ENCODE measurements at places on chromosomes 5 and 9.
A peak's percentile ranks its signal among the peaks of the same experiment; 100 is the strongest.

DNA sequence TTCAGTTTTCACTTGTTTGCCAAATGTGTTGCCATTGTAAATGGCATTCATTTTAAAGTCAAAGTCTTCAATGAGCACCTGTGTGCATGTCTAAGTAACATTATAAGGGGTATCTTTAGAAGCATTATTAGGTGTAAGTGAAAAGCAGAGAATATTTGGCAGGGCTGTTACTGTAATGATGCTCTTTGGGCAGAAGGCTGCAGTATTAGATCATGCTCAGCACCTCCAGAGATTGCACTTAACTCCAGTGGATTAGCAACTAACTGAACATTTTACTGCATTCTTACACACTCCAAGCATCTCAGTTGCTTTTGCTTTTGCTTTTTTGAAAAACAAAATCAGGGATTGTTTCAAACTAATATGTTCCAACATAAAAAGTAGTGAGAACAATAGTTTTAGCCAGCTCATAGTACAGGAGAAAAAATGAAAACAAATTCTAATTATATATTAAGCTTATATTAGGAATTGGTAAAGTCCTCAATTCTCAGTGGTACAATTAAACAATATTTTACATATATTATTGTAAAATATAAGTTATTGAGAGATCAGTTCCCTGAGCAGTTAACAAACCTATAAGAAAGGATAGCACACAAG is 1740.9 kb upstream of the CDH9 start:
- DNase-seq, result no peak

GRCh38 chr5:172848419-172848818 is 14.4 kb downstream of the ERGIC1 start:
- no peak for DNase-seq

DNA sequence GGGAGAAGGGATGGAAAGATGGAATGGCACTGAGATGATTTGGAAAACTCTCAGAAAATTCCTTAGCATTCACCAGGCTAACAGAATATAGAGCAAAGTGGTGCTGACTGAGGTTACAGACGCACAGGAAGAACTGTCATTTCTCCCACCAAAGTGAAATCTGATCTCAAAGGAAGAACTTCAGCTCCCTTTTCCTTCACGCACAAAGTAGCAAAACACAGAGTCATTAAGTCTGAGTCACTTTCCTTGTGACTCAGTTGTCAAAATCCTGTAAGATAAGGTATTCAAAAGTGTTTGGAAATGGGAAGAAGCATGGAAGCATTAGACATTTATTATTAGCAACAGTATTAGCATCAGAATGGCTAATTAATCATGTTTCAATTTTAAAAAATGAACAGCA is 11.7 kb downstream of the MPDZ start:
- no peak for DNase-seq

- no peak for DNase-seq
These were observed 424.0 kb upstream of the BRINP1 start for GRCh38 chr9:119793218-119793617.

GRCh38 chr5:32531885-32532520 is 53.4 kb upstream of the SUB1 start:
- peak; percentile 30 for DNase-seq

- DNase-seq, result no peak
These were observed 19.5 kb downstream of the CDHR2 start for GRCh38 chr5:176568657-176569056.

DNA sequence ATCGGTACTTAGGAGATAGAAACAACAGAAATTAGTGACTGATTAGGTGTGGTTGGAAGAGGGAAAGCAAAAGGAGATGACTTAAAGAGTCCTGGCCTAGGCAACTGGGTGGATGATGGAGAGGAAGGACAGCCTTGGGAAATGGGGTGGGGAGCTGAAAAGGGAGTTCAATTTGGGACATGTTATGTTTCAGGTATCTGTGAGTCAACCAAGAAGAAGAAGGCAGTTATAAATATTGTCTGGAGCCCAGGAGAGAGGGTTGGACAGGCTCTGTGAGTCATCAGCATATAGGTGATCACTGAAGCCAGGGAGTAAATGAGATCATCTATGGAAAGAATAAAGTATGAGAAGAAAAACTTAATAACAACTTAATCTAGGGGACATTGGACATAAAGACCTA is 357.7 kb downstream of the NPR3 start:
- no peak for DNase-seq

DNA sequence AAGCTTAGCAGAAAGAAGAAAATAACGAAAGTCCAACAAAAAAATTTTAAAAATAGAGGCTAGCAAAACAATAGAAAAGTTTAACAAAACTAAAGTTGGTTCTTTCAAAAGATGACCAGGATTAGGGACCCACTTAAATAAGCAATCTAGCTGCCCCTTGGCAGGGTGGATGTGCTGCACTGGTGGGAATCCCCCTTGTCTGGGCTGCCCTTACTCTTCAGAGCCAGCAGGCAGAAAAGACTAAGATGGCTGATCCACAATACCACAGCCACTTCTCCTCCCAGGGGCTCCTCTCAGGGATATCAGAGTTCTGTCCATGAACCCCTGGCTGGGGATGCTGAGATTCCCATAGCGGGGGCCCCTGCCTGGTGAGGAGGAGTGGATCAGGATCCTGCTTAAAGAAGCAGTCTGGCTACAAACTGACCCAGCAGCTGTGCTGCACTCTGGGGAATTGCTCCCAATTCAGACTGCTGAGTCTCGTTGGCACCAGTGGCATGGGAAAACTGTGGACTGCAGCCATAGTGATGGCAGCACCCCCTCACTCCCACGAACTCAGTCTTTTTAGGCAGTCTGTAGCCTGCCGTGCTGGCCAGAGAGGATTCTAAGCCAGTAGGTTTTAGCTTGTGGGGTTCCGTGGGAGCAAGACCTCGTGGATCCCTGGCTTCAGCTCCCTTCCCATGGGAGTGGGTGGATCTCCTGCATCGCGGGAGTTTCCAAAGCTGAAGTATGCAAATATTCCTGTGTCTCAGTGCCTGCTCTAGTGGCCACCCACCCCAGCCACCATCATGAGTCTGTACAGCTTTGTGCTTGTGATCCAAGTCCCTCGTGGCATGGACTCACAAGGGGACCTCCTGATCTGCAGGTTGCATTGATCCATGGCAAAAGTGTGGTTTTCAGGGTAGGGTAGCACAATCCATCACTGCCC is 2.9 kb upstream of the INSL6 start:
- DNase-seq, result no peak

DNA sequence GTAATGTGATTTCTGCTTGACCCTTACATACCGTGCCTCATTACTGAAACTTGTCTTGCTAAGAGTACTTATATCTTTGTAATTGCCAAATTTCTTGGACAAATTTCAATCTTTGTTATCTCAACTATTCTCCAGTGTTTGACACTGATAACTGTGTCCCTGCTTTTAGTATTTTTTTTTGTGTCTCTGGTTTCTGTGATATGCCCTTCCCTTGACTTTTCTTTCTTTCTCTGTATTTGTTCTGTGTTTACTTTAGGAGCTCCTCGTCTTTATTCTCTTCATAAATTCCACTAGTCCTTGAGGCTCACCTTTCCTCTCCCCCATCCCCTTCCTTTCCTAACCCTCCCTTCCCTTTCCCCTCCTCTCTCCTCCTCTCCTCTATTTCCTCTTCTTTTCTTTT is 123.7 kb upstream of the FBXL17 start:
- no peak for DNase-seq

- no peak for DNase-seq
These were observed 186.2 kb downstream of the GABBR2 start for GRCh38 chr9:98522487-98522886.

- DNase-seq, result no peak
These were observed 189.6 kb downstream of the PIK3R1 start for GRCh38 chr5:68405026-68405684.

DNA sequence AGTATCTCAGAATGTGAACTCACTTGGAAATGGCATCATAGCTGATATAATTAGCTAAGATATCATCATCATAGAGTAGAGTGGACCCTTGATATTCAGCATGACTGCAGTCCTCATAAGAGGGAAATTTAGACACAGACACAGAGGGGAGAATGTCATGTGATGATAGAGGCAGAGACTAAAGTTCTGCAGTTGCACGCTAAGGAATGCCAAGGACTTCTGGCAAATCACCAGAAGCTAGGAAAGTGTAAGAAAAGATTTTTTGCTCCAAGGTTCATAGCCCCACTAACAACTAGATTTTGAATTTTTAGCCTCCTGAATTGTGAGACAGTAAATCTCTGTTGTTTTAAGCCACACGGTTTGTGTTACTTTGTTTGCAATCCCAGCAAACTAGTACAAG is 612.6 kb upstream of the ST8SIA4 start:
- DNase-seq, result no peak

DNA sequence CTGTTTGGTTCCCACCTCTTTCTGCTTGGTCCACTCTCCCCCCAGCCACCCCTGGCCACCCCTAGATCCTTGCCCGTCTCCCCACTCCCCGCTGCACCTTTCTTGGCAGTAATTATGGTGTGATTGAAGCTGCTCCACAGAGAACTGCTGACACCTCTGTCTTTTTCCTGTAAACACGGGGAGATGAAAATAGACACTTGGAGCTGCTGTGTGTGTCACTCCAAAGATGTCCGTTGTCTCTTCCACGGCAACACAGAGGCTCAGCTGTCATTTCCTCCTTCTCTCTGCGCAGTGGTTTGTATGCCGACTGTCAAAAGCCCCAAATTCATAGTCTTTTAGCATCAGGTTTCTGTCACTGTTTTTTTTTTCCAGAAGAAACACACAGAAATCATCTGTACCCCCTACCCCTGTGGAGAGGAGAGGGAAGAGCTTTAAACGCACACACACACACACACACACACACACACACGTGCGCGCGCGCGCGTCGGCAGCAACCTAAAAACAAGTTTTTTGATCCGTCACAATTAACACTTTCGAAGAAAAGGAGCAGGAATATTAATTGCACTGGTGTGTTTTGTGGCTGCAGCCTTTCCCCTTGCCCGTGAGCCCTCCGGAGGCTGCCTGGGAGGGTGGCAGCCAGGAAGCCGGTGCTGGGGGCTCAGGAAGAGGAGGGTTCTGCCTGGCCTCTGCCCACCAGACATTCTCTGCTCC is 39.8 kb downstream of the ASS1 start:
- DNase-seq, result no peak

GRCh38 chr9:102209176-102209575 is 470.7 kb upstream of the GRIN3A start:
- no peak for DNase-seq

All from stimulated activated CD4-positive, alpha-beta T cell treated with anti-CD3 and anti-CD28 coated beads, Interleukin-12 subunit alpha, Interleukin-12 subunit beta, amount 100 ng/mL, for 4 hours (primary cell).